ENCODE measurements at places on chromosomes 4 and X.

GRCh38 chrX:139332441-139332840 lies 198.1 kb upstream of the F9 start:
- no peak overlapping the region for H3K27ac ChIP-seq
- no peak overlapping the region for H3K4me3 ChIP-seq
- H3K4me1 ChIP-seq: no peaks in the 10 kb centered on the region
- H3K36me3 ChIP-seq: no peaks in the 10 kb centered on the region

DNA sequence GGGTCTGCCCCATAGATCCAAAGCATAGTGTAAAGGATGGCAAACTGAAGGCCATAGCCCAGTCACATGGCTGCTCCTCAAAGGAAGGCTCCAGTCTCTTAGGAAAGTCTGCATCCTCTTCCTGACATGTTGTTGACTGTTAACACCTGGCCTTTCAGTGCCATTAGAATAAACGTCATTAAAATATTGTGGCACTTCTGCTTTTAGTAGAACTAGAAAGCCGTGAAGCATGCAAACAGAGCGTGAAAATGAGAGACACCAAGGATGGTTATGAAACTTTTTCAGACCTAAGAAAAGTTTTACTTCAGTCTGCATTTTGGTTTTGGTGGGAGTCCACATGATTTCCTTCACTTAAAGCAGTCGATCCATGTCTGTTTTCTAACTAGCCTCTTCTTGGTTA lies 41.1 kb upstream of the AFF2 start:
- H3K27me3 ChIP-seq: no peaks in the 10 kb centered on the region
- no peak overlapping the region for H3K4me3 ChIP-seq
- H3K4me1 ChIP-seq: no peaks in the 10 kb centered on the region
- H3K27ac ChIP-seq: no peak overlapping the region

GRCh38 chrX:82961129-82961528 lies 547.0 kb upstream of the POU3F4 start:
- H3K4me3 ChIP-seq: no peak overlapping the region
- no peak overlapping the region for H3K27ac ChIP-seq
- no peaks in the 10 kb centered on the region for H3K4me1 ChIP-seq
- no peaks in the 10 kb centered on the region for H3K36me3 ChIP-seq
- DNase-seq: no peak

GRCh38 chr4:48945981-48946380 lies 39.4 kb upstream of the OCIAD2 start:
- no peaks in the 10 kb centered on the region for H3K36me3 ChIP-seq
- no peak overlapping the region for H3K27ac ChIP-seq
- peaks cover 2% of the 10 kb centered on the region for H3K27me3 ChIP-seq
- H3K4me1 ChIP-seq: no peaks in the 10 kb centered on the region
- no peak for DNase-seq

DNA sequence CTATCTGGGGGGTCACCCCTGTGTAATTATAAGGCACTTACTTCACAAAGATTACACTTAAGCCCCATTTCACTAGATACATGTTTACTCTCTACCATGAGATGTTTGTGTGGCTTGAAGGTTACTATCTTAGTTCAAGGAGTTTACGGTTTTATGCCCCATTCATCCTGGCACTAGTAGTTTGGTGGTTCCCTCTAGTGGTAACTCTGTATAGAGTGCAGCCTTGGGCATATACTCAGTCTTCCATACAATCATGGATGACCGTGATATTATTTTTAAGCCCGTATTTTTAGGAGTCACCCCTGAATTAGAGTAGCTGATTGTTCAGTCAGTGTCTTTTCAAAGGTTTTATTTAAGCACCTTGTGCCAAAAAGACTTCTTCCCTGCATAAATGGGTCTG lies 109.9 kb upstream of the FAM47C start:
- H3K4me1 ChIP-seq: no peaks in the 10 kb centered on the region
- H3K27ac ChIP-seq: no peak overlapping the region
- peak; percentile 0 for DNase-seq
- no peak overlapping the region for H3K4me3 ChIP-seq
- H3K27me3 ChIP-seq: no peaks in the 10 kb centered on the region
- no peaks in the 10 kb centered on the region for H3K36me3 ChIP-seq

GRCh38 chr4:95516528-95517017 lies 32.2 kb downstream of the UNC5C start:
- H3K4me3 ChIP-seq: no peak overlapping the region
- no peaks in the 10 kb centered on the region for H3K27me3 ChIP-seq
- H3K4me1 ChIP-seq: peaks cover 2% of the 10 kb centered on the region
- DNase-seq: peak; percentile 62

Measured in fibroblast of lung (primary cell).